ENCODE measurements at places on chromosomes 6 and 20.

- peak; percentile 45 for DNase-seq
Measured at GRCh38 chr6:29631860-29632731, 887 bp downstream of the GABBR1 start.

GRCh38 chr6:106908386-106908840 lies 66.1 kb downstream of the CD24 start:
- DNase-seq: no peak

DNA sequence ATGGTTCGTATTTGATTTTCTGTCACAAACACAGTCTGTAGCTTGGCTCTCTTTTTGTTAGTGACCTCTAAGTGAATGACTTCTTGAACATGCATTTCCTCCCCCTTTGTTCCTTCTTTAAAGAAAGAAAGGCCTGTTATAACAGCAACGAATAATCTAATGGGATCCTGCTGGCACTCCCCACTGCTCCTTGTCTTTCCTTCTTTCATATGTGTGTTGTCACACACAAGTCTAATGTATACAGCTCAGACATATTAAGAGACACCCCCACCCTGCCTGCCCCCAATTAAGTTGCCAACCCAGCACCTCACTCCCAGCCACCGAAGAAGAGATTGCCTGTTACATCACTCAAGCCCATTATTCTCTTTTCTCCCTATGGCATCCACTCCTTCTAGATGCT lies 4.9 kb upstream of the SAMD5 start:
- DNase-seq: no peak

DNA sequence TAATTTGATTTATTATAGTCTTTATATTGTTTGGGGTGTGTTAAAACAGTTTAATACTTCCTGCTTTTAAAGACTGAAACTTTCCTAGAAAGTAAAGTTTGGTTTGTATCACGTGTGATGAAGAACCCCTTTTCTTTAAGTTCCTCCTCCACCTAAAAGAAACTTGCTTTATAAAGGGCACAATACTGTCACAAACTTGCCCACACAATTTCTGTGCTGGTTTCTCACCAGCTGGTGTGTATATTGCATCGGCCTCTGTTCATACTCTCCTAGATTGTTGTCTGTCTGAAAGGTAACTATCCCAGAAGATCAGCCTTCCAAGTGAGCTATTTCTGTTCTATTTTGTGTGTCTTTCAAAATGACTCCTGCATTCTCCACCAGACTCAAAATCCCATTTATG lies 46.9 kb downstream of the ANKRD6 start:
- DNase-seq: no peak

DNA sequence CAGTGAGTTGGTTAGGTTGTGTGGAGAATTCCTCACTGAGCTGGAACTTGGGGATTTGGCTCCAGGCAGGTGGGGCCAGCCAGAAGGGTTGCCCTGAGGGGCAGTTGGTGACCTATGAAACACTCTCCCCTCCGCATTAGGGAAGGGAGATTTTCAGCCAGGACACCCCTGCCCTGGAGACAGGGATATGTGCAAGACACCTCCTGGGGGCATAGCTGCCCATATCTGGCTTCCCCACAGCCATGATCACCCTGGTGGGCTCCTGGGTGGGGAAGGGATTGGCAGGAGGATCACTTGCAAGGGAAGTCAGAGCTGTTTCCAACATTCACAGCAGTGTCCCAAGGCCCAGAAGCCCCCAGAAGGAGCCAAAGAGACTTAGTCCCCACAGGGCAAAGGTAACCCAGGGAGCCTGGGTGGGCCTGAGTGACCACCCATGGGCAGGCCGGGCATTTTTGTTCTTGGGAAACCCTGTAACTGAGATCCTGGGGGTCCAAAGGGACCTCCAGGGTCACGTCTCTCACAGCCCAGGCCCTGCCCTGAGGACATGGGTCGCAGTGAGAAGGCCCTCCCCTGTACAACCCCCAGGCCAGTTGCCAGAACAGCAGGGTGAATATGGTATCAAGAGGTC lies 145.8 kb downstream of the MRPL14 start:
- DNase-seq: no peak

- peak; percentile 97 for DNase-seq
Measured at GRCh38 chr6:113732384-113732966, 124.7 kb upstream of the MARCKS start.

DNA sequence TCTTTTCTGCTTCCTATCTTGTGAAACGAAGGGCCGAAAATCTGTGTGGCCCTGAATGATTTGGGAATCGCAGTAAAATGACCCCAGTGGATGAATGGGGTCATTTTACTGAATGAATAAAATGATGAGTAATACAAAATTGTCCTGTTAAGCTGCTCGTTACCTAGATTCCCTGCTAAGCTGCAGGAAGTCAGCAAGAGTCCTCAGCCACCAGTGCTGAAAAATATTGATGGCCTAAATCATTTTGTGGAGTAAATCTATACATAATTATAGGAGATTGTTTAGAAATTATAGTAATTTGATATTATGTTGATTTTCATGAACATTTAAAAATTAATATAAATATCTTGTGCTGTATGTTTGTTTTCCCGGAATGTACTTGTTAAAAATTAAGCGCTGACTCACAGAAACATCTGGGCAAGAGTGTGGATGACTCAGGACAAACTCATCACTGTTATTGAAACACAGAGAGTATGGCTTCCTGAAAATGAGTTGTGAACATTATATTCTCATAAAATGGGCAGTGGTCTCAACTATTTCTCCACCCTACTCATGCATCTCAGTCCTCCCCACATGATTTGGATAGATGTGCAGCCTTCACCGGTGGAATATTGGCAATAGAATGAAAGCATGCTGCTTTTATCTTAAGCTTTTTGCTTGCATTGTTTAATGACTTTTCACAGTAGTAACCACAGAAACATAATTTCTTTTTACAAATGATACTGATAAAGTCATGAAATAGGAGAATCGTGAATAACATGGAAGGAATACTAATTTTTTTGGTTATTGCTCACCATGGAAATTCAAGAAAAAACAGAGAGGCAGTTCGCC lies 36.2 kb upstream of the RGS17 start:
- DNase-seq: peak; percentile 49

DNA sequence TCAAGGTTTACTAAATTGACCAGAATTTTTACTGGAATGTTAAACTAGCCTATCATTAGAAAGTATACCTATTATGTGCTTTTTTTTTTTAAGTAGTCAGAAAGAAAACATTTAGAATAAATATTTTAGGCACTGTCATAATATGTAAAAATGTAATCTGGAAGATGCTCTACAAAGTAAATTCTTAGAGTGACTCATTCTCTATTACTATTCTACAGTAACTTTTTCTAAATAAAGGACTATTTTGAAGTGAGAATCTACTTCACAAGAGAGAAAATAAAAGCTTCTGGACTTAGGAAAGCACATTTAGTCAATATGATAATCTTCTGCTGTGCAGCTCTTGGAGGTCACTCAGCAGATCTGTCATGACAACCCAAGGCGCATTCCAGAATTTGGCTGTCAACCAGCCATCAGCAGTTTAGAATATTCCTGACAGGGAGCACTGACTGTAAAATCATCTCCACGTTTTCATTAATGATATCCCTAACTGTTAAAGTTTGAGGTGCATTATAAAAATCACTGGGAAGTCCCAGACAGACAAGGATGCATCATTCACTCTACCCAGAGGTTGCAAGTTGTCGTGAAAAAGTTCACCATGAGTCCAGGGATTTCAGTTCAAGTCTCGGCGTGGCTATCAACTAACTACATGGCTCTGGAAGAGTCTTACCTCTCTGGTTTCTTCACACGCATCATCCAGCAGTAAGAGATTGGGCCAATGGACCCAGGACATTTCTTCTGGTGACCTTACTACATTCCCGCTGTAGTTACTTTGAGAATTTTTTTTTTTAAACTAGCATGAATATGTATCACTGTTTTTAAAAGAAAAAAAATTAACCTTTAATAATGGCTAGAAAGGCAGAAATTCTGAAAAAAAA lies 374.9 kb downstream of the GJA1 start:
- peak; percentile 10 for DNase-seq

GRCh38 chr6:148932731-148933130 lies 185.9 kb downstream of the UST start:
- DNase-seq: peak; percentile 51

GRCh38 chr20:56554869-56555268 lies 21.8 kb downstream of the FAM209B start:
- DNase-seq: peak; percentile 92

GRCh38 chr20:54622333-54623295 lies 147.2 kb downstream of the DOK5 start:
- peak; percentile 25 for DNase-seq

GRCh38 chr6:138105446-138105845 lies 1.8 kb downstream of the PERP start:
- DNase-seq: no peak

DNA sequence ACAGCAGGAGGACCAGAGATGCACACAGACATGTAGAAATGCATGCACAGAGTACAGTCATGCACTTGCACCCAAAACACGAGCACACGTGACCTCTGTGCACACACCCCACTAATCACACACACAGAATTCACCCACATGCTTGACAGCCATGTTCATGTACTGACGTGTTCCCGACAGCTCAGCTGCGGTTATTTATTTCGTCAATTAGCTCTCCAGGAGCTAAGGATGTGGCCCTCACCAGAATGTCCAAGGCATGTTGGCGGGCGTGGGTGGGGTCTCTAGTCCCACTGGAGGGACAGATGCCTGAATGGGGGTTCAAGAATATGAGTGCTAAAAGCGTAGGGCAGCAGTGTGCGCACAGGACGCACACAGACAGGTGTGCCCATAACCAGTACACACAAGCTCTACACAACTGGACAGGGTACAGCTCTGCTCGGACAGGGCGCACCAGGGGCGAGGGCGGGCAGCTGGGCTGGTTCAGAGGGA lies 571 bp upstream of the PRPF6 start:
- DNase-seq: no peak

- peak; percentile 69 for DNase-seq
Measured at GRCh38 chr20:14142171-14142570, 146.9 kb downstream of the MACROD2 start.

DNA sequence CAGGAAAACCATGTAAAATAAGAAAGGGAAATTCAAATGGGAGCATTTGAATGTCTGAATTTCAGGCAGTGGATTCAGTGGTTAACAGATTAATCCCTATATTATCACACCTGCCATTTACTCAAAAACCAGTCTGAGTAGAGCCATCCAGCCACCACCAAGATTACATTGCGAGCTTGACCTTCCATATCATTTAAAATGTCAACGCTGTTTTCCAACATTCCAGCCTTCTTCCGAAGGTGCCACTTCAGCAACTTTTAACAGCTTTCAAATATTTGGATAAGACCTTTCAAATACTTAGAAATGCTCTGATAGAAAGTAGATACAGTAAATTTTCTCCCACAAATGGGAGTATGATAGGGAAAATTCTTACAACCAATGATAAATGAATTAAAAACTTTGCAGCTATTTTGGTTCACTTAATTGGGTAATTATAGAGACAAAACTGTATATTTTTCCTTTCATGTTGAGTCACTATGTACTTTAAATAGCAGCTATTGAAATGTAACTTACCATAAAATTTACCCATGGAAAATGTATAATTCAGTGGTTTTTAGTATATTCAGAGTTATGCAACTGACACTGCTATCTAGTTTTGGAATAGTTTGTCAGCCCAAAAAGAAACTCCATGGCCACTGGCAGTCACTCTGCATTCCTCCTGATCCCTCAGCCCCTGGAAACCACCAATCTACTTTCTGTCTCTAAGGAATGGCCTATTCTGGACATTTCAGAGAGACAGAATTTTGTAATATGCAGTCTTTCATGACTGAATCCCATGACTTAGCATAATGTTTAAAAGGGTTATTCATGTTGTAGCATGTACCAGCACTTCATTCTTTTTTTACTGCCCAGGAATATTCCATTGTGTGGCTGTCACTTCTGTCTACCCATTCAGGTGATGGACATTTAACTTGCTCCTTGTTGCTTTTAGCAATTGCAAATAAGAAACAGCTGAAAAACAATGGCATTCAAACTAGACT lies 21.5 kb downstream of the EZR start:
- DNase-seq: peak; percentile 47

DNA sequence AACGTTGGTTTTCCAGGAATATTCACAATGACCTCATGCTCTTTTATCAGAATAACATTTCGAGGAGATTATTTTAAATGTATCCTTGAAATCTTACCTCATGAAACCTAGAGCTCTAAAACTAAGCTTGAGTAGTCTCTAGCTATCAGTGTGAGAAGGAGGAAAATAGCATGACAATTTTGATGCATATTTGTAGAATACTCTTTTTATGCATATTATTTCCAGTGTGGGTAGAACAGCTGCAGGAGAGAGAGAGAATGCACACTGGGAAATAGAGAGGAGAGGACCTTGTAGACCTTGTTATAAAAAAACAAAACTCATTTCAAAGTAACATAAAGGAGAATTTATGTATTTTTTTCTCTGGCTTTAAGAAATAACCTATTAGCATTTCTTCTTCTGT lies 71.1 kb upstream of the VGLL2 start:
- DNase-seq: no peak

DNA sequence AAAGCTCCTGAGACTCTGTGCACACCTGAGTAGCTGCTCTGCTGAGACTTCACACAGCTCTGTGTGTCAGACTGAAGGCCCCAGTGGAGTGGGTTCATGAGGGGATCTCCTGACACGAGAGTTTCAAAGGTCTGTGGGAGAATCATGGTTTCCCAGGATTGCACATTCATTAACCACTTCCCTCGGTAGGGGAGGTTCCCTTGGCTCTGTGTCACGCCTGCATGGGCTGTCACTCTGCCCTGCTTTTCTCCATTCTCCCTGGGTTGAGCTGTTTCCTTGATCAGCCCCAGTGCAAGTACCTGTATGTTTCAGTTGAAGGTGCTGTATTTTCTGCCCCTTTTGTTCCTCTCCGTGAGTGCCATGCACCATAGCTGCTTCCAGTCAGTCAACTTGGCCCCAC lies 236.9 kb downstream of the EPM2A start:
- no peak for DNase-seq

- DNase-seq: peak; percentile 82
Measured at GRCh38 chr20:354298-354977, 7.5 kb downstream of the NRSN2 start.

- DNase-seq: peak; percentile 94
Measured at GRCh38 chr20:62120990-62121775, 1.1 kb upstream of the LSM14B start.

DNA sequence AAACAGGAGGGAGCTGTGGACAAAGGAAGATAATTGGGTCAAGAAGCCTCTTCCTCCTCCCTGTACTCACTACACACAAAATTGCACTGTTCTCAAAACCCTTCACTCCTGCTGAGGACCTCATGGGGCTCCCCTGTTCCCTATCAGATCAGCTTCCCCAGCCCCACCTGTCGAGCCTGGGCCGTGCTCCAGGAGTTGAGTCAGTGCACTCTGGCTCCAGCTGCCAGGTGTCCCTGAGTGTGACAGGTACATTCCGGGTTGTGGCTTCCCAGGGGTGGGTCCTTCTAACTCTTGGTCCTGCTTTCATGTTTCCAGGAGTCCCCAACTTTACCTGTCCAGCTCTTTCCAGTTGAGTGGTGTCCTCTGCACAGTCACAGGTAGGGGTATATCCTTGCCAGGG lies 8.4 kb downstream of the RAB5IF start:
- DNase-seq: no peak

GRCh38 chr20:4848041-4848440 lies 126.3 kb downstream of the PRND start:
- no peak for DNase-seq
